Neuronal stem cell (in vitro differentiated cells): ENCODE measurements at places on chromosomes 6 and 20.

GRCh38 chr6:125794342-125795137, 3.8 kb downstream of the NCOA7 start:
- DNase-seq: no peak

DNA sequence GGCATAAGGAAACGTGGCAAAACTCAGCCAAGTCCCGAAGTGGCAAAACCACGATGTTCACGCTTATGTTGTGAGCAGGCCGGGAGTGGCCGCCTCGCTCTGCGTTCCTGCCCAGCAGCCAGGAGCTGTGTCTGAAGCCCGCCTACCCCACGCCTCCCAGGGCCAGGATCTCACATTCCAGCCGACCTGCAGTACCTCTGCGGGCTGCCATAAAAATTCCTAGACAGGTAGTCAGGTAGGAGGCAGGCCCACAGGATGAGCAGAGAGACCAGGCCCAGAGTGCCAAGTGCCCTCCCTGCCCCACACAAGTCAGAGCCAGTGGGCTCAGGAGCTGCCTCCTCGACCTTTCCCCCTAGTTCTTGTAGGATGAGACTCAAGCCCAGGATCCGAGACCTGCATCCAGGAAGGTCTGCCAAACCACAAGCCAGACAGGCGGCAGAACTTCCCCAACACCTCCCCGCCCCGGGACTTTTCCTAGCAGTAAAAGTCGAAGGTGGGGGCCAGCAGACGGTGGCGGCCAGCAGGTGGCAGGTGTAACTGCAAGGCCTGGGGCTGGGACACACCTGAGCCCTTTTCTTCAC, 16.7 kb downstream of the PMEPA1 start:
- no peak for DNase-seq

- DNase-seq: no peak
Observed at GRCh38 chr6:14141351-14142062, 23.9 kb downstream of the CD83 start.

GRCh38 chr6:4415549-4415948, 280.2 kb upstream of the ECI2 start:
- DNase-seq: no peak

DNA sequence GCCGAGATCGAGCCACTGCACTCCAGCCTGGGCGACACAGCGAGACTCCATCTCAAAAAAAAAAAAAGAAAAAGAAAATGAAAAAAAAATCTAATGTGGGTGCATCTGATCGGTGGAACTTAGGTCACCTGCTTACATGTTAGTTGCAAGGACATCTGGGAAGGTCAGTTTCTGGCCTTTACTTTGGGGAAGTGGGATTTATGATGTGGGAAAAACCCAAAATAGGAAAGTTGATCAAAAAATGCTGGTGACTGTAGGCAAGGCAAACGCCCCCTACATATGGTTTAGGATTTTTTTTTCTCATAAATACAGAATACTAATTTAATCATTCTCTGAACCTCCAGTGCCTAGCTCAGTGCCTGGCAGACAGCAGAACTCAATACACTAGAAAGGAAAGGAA, 69.2 kb upstream of the PIM1 start:
- no peak for DNase-seq

GRCh38 chr6:143510991-143511891, at the start of gene FUCA2:
Gene FUCA2 (minus strand): TSS chr6:143511720. CDS start chr6:143511634, 86 bp downstream.
- DNase-seq: peak; percentile 61

- no peak for DNase-seq
Observed at GRCh38 chr20:63330940-63331339, 30.2 kb downstream of the CHRNA4 start.

DNA sequence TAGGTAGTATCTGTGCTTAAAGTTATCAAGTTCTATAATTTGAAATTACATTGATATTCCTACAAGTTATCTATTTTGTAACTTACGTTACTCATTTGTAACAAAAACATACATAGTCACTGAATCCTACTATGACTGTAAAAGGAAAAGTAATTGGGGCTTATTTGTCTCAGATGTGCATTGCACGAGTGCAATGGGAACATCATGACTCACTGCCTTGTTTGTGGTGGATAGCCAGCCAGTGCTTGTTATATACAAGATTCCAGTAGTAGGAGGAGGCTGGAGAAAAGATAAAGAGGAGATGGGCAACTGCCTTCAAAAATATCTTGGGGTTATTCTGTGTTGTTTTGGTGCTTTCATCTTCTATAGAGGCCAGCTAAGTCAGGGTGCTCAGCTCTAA, 164.1 kb downstream of the RNF144B start:
- no peak for DNase-seq

DNA sequence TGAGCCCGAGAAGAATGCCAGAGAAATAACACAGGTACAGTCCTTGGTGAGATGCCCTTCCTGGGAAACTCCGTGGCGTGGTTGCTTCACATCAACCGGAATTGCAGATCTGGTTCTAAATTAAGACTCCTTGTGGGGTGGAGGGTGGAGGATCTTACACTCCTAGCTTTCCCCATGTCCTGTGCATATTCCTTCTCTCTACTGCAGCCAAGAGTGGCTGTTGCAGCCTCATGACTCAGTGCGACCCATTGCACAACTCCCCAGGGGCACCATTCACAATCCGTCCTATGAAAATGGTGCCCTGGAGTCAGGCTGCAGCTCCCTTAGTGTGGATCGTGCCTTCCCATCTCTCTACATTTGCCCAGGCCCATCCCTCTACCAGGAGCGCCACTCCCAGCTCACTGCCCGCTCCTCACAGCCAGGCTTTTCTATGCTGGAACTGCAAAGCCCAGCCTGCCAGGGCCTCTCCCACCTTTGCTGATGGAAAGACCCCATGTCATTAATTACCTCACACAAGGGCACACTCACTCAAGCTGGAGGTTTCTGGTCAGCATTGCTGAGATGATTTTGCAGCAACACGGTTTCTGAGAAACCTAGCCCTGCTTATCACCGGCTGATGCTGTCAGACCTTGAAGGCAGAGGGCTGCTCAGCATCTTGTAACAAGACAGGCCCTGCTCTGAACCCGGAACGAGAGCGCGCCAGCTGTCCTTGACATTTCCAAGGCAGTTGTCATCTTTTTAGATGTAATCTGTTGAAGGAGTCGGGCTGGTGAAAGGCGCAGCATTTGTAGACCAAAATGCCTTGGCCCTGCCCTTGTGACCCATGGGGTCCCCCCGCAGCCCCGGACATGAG, 39.7 kb downstream of the SIRPA start:
- DNase-seq: no peak

DNA sequence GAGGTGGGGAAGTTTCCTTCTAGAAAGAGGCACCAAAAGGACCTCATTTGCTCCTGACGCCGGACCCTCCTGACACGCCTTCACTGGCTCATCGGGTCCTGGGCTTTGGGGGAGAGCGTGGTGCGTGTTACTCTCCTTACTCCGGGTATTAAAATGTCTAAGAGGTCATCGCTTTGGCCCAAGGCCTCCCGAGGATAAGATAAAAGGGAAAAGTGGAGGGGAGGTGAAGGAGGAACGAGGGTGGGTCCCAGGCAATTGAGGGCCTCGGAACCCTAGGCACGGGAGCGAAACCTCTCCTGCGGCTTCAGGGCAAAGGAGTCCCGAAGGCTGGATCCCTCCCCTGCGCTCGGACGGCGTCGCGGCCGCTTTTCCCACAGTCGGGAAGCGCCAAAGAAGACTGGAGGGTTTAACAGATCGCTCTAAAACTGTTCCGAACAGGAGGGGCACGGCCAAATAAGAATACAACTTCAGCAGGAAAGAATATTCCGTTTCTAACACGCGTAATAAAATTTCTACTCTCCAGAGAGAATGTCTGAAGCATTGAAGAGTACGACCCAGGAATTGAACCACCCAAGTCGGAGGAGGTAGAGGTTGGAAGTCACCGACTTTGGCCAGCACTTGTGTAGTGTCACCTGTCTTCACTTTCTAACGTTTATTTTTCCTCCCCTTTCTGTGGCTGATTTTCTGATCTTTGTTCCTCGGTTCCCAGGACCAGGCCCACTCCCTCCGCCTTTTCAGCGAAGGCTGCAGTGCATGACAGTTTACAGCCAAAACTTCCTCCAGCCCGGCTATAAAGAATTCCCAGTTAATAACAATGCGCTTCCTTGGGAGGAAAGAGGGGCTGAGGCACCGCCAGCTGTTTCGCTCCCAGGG, 2.1 kb upstream of the TBXT start:
- DNase-seq: no peak

- DNase-seq: no peak
Observed at GRCh38 chr20:17499041-17499440, 32.1 kb downstream of the BFSP1 start.

DNA sequence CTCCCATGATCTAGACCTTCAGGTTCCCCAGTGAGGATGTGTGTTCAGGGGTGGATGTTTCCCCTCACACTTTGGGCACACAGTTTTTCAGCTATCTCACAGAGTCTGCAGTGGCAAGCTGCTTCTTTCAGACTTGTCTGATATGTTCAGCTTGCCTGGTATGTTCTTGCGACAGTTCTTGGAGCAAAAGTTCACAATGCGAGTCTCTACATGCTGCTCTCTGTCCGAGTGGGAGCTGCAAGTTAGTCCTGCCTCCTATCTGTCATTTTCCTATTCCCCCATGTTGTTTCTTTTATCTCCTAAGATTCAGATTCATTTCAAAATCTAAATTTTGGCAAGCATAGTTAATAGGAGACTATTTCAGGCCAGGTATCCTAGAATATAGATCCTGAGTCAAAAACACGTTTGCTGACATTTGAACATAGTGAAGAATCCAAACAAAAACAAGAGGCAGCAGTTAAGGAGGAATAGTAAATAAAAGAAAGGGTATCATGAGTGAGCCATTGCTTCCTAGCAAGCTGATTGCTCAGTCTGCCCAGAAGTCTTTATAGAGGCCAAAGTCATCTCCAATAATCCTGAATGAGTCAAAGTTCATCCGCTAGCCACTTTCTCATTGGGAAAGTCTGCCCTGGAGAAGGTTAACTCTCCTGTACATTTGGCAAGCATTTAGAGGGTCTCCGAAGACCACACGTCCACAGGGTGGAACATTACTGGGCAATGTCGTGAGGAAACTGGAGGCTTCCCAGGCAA, 140.2 kb upstream of the MOCS1 start:
- DNase-seq: no peak

- no peak for DNase-seq
Observed at GRCh38 chr20:24001712-24002405, 13.3 kb upstream of the GGTLC1 start.

DNA sequence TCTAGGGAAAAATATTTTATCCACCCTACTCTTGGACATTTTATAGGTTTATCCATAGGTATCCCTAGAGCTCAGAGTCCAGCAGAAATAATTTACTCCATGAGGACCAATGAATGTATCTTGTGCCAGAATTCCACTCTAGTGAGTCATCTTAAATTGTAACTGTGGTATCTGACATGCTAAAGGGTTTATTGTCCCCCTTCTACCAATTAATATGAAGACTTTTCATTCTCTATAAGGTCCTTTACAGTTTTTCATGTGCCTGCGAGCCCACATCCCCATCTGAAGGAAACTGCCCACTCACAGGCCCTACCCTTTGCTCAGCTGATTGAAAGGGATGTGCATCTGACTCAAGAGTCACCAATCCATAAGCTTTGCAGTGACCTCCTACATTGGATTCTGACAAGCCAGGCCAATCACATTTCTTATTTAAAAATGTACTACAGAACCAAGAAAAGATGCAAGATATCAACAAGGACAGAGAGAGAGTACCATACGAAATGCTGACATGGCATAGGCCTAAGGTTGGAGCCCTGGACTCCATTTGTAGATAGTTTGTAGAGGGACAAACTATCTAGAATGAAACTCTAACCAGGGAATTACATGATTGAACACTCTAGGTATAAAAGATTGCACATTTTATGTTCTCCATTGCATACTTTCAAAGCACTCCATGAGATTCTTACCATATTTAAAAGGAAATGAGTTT, 93.4 kb upstream of the DEFB112 start:
- no peak for DNase-seq

GRCh38 chr6:12909833-12910232, 193.3 kb downstream of the PHACTR1 start:
- DNase-seq: no peak

GRCh38 chr20:19562426-19562825, 195.6 kb upstream of the RIN2 start:
- DNase-seq: no peak

DNA sequence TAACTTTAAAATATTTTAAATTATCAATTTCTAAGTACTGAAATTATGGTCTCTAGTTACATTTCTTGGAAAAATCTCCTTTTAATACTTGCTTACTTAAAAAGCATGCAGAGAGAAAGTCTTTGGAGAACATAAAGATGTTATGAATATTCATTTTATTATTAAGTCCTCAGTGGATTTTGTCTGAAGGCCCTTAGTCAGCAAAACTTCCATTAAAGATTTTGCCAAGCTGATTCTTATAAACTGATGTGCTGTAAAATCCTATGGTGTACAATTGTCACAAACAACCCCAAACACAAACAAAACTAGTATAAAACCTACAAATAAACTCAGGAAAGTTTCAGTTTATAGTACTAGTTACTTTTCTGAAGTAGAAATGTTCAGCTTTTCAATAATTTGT, 372.7 kb downstream of the MEI4 start:
- DNase-seq: no peak

- no peak for DNase-seq
Observed at GRCh38 chr20:36167902-36168503, 13.5 kb downstream of the EPB41L1 start.

GRCh38 chr6:80158478-80158989, 52.1 kb downstream of the BCKDHB start:
- no peak for DNase-seq

- DNase-seq: no peak
Observed at GRCh38 chr6:93358435-93358834, 60.9 kb downstream of the EPHA7 start.

- no peak for DNase-seq
Observed at GRCh38 chr6:152598901-152599537, 38.1 kb downstream of the SYNE1 start.

- no peak for DNase-seq
Observed at GRCh38 chr6:163319609-163320366, 94.7 kb upstream of the QKI start.

DNA sequence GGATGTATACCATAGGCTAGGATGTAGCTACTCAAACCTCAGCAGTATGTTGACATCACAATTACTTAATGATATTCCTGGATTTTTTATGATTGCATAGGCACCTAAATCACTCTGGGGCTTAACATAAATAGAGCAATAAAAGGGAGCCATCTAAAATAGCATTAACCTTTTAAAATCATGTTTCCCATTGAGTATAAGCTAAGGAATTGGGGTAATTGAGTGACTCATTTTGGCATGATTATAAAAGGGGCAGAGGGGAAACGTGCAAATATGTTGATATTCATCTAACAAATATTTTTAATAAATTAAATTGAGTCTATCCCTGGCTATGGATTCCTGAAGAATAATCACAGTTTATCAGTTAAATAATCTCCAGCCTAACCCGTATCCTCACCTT, 74.0 kb upstream of the ADGRF1 start:
- no peak for DNase-seq
